ENCODE measurements at places on chromosomes 5 and 9.

GRCh38 chr5:36795366-36795765 is 81.2 kb upstream of the NIPBL start:
- no peak for DNase-seq

DNA sequence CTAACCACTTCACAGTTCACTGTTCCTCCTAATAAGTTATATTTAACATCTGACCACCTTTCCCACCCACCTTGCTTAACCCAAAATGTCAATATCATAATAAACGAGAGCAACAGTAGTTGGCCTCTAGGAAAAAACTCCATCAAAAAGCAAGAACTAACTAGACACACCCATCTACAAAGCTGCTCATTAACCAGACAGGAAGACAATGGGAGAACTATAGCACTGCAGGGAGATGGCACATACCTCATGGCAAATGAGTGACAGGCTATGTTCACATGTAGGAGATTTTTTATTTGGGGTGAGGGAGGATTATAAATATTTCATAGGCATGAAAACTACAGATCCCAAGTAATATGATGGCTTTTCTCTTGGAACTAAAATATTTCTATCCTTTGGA is 23.6 kb upstream of the CDK5RAP2 start:
- no peak for DNase-seq

- DNase-seq: no peak
Observed at GRCh38 chr9:87698069-87698809, 27.7 kb upstream of the CTSL start.

DNA sequence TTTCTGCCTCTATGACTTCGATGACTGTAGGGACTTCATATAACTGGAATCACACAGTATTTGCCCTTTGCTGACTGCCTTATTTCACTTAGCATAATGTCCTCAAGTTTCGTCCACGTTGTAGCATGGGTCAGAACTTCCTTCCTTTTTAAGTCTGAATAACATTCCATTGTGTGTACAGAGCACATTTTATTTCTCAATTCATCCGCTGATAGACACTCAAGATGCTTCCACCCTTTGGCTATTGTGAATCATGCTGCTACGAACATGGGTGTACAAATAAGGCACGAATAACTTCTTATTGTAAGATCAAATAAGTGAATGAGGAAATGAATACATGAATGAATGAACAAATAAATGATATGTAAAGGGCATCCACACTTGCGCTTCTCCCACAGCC is 13.0 kb downstream of the BARX1 start:
- DNase-seq: no peak

DNA sequence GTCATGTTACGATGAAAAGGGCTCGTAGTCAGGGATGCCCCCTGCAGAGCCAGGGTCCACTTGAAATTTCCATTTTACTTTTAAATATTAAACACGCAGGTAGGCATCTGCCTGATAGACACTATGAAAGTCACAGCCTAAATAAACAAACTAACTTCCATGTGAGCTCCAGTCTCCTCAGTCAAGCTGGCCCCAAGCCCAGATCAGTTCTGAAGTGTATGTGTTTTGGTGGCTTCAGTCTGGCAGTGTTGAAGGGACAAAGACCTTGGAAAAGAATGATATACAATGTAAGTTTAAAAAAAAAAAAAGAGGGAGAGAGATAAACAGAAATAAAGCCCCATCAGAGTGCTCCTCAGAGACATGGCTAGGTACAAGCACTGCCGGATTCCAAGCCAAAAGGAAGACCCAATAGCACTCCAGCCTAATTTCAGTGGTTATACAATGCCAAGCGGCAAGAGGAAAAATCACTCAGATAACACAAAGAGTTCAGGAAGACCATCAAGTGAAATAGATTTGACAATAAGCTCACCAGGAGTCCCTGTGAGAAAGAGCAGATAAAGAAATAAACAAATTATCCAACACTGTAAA is 181.0 kb downstream of the BNC2 start:
- no peak for DNase-seq

DNA sequence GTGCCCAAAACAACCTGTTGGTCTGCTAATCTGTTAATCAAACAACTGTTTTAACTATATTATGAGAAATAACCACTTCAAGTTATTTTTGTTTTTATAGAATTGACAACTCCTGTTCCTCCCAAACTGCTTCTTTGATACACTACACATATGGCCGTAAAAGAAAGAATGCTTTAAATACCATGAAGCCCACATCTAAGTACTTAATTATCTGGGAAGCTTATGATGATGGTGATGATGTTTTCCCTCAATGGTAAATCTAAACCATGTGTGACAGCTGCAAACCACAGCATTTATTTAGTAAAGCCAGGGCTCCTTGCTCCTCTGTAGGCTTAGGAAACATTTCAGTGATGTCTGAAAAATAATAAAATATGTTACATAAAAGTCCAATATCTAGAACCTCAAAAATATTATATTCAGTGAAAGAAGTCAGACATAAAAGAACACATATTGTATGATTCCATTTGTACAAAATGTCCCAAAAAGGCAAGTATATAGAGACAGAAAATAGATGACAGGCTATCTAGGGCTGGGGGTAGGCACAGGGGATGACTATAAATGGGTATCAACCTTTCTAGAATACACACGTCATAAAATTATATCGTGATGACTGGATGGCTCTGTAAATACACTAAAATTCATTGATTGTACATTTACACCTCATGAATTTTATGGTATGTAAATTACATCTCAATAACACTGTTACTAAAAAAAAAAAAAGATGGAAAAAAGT is 154.1 kb downstream of the EFNA5 start:
- no peak for DNase-seq

- DNase-seq: no peak
Observed at GRCh38 chr9:133320421-133320881, 15.5 kb downstream of the SURF6 start.

GRCh38 chr5:138658676-138659075 is 83.5 kb upstream of the HSPA9 start:
- peak; percentile 14 for DNase-seq

GRCh38 chr9:71223953-71224538 is 102.6 kb upstream of the TRPM3 start:
- DNase-seq: no peak

GRCh38 chr9:137467161-137467581 is 8.0 kb upstream of the NSMF start:
- DNase-seq: no peak

All from breast epithelium (tissue), 4 donors.